ENCODE measurements at places on chromosomes 1 and 21. TPM values are rescaled to one million over a fixed set of nuclear protein-coding genes. Genes with fewer than 3 reads are reported as not detected.

- H3K27me3 ChIP-seq, result no peaks in the 10 kb centered on the region
- no peak for DNase-seq
- no peaks in the 10 kb centered on the region for H3K36me3 ChIP-seq
- no peaks in the 10 kb centered on the region for H3K4me1 ChIP-seq
Measured at GRCh38 chr1:154533952-154534844, 24.3 kb downstream of the UBE2Q1 start.

GRCh38 chr1:219416598-219417238, 196.2 kb downstream of the ZC3H11B start:
- H3K4me1 ChIP-seq, result no peaks in the 10 kb centered on the region
- no peak overlapping the region for H3K27ac ChIP-seq
- no peak for DNase-seq
- H3K36me3 ChIP-seq, result no peaks in the 10 kb centered on the region
- H3K27me3 ChIP-seq, result no peaks in the 10 kb centered on the region

GRCh38 chr1:72366466-72366865, 84.1 kb upstream of the NEGR1 start:
- H3K27me3 ChIP-seq, result no peaks in the 10 kb centered on the region
- DNase-seq, result no peak
- no peak overlapping the region for H3K4me3 ChIP-seq

DNA sequence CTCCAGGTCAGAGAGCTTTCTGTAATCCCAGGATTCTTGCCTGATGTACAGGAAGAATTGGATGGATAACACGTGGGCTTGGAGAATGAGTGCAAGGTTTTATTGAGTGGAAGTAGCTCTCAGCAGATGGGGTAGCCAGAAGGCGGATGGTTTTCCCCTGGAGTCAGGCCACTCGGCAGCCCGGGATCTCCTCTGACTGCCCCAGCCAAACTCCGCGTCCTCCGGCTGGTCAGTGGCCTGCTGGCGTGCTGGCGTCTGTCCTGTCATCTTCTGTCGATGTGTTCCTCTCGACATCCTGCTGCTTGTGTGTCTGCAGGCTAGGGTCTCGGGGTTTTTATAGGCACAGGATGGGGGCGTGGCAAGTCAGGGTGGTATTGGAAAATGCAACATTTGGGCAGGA, 27.4 kb upstream of the GJA9 start:
- no peaks in the 10 kb centered on the region for H3K4me1 ChIP-seq
- no peaks in the 10 kb centered on the region for H3K27me3 ChIP-seq
- H3K4me3 ChIP-seq, result no peak overlapping the region
- no peak overlapping the region for H3K27ac ChIP-seq

DNA sequence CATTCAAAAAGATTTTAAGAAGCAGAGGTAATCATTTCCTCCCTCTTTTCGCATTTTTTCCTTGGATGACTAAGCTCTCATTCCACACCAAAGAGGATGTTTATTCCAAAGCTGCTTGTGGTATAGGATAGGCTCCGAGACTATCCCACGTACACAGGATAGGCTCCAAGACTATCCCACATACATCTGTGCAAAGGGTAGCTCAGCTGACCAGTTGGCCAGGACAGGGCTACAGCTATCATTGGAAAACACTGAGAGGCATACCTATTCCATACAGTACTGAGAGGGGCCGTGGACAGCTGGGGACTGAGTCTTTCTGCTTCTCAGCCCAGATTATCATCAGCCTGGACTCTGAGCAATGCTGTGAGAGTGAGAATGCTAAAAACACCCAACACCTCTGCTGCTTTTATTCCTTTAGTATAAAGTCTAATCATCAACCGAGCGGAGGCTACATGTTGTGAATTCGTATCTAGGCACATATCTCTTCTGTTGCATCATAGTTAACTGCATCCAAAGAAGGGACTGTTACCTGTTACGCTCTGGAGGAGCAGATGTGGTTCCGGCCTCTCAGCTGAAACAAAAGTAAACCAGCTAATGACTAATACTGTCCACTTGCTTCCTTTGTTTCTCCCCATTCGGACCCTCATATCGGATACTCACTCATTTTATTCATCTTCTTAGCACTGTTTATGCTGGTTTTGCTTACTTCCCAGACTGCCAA, 141.0 kb downstream of the TNFSF18 start:
- no peak overlapping the region for H3K4me3 ChIP-seq
- DNase-seq, result no peak
- H3K27me3 ChIP-seq, result no peaks in the 10 kb centered on the region
- no peak overlapping the region for H3K27ac ChIP-seq
- H3K4me1 ChIP-seq, result peaks cover 3% of the 10 kb centered on the region
- H3K36me3 ChIP-seq, result no peaks in the 10 kb centered on the region

Gene FNBP1L
- total RNA-seq, result 0.33 TPM

Gene E2F2
- total RNA-seq, result 3.9 TPM

DNA sequence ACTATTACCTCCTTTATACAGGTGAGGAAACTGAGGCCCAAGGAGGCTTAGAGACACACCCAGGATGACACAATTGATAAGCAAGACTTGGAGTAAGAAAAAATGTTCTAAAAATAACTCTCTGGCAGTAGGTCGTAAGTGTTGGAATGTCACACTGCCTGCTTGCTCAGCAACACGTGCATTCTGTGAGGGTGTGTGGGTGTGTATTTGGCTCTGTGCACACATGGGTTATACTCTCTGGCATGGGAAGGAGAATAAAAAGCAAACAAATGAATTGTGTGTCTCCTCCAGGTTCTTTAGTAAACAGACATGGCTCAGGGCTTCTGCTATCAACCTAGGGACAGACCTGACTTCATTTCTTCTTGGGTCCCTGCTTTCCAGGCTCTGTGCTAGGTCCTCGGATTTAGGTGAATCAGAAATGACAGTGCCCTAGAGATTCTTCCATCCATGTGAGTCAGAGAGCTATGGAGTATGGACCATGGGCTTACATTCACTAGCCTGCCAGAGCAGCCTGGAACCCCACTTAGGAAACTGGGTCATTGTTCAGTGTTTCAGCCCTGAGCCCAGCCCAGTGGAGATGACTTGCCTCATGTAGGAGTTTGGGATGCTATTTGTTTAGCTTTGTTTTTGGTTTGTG, 72.4 kb downstream of the ELAVL4 start:
- H3K4me1 ChIP-seq, result no peaks in the 10 kb centered on the region
- H3K4me3 ChIP-seq, result no peak overlapping the region
- H3K27me3 ChIP-seq, result no peaks in the 10 kb centered on the region
- no peak overlapping the region for H3K27ac ChIP-seq

- peaks cover 8% of the 10 kb centered on the region for H3K27me3 ChIP-seq
- H3K4me3 ChIP-seq, result no peak overlapping the region
- no peak for DNase-seq
- H3K36me3 ChIP-seq, result no peaks in the 10 kb centered on the region
- H3K27ac ChIP-seq, result no peak overlapping the region
Measured at GRCh38 chr1:56482486-56482885, 96.9 kb downstream of the PLPP3 start.

Gene KISS1
- not detected for total RNA-seq
